ENCODE measurements at places on chromosomes 3 and 15.

GRCh38 chr3:183252973-183253527 is at the start of gene B3GNT5:
Gene B3GNT5, plus strand, starts transcription at chr3:183253253. Its CDS starts 16,546 bp downstream, at chr3:183269799.
- DNase-seq: peak; percentile 28

GRCh38 chr15:31504462-31504839 is 177.8 kb downstream of the KLF13 start:
- DNase-seq: no peak

DNA sequence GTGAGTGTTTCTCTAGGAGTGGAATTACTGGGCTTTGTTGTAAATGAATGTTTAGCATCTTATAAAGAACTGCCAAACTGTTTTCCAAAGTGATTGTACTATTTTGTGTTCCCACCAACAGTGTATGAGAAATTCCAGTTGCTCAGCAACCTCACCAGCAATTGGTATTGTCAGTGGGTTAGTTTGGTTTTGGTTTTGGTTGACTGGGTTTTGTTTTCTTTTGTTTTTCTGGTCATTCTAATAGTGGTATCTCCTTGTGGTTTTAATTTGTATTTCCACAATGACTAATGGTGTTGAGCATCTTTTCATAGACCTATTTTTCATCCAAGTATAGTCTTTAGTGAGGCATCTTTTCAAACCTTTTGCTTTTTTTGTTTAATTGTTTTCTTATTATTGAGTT is 27.1 kb downstream of the FILIP1L start:
- peak; percentile 85 for DNase-seq

- DNase-seq: no peak
These were observed 84.0 kb upstream of the PRR20G start for GRCh38 chr3:127371846-127372245.

GRCh38 chr3:53969086-53969485 is 77.4 kb upstream of the SELENOK start:
- no peak for DNase-seq

- DNase-seq: peak; percentile 38
These were observed 3.3 kb upstream of the NDN start for GRCh38 chr15:23690450-23690852.

Measured in astrocyte of the spinal cord (primary cell).